Natural killer cell treated with Interleukin-12 subunit alpha and Interleukin-12 subunit beta and Interleukin-15 and Interleukin-18, amount 100 ng/mL, for 72 hours (primary cell): ENCODE measurements at places on chromosomes 13 and 19.

DNA sequence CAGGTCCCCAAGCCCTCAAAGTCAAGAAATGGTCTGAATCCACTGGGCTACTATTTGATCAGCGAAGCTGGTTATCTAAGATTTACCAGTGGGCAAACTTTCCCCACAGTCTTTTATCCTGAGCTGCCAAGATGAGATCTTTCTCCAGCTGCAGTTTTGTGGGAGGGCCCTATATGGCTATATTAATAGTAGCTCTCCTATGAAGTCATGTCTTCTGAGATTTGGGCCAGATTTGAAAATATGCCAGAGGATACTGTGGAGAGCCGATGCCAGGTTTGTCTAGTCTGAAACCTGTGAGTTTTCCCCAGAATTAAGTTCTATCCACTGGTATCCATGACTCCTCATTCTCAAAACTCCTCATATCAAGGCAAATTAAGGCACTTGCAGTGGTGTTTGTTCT, 173.2 kb downstream of the FLT1 start:
- DNase-seq: no peak

GRCh38 chr19:43656436-43656835, 13.5 kb downstream of the PLAUR start:
- no peak for DNase-seq

DNA sequence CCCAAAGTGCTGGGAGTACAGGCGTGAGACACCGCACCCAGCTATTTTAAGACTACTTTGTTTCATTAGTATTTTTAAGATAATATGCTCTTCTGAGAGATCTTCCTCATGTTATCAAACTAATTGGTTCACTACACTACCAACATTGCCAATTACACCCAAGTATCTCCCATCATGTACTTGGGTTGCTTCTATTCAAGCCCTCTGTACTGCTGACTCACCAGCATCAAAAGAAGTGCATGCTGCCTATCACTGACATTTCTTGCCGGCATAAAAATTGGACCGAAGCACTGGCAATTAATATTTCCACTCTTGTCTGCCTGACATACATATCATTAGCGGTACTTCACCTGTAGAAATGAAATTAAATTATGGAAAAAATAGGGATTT, 164.2 kb upstream of the NBEA start:
- no peak for DNase-seq

- no peak for DNase-seq
Measured at GRCh38 chr19:42370626-42371175, 19.4 kb downstream of the CNFN start.

DNA sequence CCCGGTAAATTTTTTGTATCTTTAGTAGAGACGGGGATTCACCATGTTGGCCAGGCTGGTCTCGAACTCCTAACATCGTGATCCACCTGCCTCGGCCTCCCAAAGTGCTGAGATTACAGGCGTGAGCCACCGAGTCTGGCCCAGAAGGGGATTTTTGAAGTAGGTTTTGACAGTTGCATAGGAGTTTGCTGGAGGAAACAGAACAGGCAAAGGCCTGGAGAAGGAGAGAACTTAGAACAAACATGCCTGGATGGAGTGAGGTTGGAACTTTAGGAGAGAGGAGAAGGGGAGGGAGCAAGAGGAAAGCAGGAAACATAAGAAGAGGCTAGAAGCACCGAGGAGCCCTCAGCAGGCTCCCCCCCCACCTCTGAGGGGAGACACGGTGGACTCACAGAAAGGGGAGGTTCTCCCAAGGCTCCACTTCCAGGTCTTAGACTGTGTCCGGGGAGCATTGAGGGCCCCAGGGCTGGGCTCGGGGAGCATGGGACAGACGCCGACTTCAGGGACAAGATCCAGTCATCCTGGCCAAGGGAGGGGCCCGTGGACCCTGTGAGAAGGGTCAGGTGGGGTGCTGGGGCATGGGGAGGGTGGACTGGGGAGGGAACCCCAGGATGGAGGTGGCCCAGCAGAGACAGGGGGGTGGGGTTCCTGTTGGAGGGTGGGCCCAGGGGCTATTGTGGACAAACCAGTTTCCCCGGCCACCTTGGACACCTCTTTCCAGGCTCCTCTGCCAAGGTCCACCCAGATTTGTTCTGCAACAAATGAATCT, 1.8 kb upstream of the FBN3 start:
- DNase-seq: no peak

DNA sequence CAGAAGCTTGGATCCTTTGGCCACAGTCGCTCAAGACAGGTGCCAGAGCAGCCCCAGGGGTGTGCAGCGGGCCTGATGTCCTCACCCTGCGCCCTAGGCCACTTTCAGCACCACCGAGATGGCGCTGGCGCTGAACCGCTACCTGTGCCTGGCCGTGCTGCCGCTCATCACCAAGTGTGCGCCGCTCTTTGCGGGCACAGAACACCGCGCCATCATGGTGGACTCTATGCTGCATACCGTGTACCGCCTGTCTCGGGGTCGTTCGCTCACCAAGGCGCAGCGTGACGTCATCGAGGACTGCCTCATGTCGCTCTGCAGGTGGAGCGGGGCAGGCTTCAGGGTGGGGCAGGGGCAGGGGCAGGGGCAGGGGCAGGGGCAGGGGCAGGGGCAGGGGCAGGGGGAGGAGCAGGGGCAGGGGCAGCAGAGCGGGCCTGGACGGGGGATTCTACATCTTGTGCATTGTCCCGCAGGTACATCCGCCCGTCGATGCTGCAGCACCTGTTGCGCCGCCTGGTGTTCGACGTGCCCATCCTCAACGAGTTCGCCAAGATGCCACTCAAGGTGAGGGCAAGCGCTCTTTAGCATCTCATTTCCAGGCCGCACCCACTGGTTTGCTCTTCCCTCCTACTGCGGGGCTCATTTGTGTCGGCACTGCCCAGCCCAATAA, 69.1 kb downstream of the RYR1 start:
- DNase-seq: no peak

GRCh38 chr13:94169454-94170144, 309.9 kb downstream of the DCT start:
- no peak for DNase-seq

DNA sequence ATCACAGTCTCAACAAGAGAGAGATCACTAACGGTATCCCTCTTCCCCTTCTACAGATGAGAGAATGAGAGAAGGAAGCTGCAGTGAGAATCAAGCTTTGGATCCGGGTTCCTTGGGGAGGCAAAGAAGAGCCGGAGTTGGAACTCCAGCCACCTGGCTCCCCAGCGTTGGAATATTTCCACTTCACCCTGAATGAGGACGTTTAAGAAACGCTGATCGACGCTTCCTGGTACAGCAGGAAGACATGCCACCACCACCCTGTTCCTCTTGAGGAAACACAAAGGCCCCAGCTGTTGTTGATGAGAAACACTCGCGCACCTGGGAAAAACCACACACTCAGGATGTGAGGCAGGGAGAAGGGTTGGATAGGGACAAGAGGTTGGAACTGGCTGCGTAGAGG, 11.3 kb upstream of the CACNG8 start:
- no peak for DNase-seq

DNA sequence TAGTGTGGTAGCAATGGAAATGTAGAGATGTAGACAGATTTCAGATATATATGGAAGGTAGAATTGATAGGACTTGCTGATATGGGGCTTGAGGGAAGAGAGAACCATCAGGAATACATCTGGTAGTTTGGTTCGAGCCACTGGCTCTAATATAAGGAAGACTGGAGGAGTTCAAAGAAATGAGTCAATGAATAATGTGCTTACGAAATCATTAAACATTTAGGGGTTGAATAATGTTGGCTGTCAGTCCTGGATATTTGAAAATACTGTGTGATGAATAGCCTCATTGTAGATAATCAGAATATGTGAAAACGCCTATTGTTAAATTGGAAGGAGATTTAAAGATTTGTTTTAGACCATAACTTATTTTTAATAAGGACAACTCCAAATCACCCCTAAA, 21.6 kb downstream of the SGCG start:
- DNase-seq: no peak

GRCh38 chr19:6271721-6272410, 7.9 kb downstream of the MLLT1 start:
- DNase-seq: no peak

GRCh38 chr19:49125025-49125731, 5.8 kb downstream of the PPFIA3 start:
- DNase-seq: no peak

DNA sequence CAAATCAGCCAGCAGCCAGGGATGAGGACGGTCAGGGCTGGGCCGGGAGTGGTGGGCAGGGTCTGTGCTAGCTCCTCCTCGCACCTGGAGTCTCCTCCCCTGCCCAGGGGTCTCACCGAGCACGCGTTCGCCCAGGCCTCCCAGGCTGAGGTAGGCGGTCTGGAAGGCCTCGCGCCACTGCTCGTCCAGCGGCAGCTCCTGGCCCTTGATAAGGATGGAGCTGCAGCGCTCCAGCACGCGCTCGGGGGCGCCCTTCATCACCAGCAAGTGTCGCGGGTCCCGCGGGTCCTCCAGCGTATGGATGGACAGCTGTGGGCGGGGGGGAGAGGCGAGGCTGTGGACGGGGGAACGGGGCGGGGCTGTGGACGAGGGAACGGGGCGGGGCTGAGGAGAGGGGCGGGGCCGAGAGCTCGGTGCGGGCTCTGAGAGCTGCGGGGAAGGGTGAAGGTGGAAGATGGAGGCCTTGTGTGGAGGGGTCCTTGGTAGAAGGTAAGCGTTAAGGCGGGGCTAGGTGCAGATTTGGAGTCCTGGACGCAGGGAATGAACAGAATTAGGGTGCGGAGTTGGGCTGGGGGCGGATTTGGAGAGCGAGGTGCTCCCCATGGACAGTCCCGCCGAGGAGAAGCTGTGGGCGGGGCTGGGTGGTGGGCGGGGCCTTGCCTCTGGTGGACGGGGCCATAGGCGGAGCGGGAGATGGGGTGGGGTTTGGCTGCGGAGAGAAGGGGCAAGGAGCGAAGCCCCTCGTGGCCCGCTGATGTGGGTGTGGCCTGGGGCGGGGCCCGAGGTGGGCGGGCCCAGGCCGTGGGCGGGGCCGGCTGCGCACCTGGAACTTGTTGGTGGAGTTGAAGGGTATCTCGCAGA, 5.7 kb downstream of the ATP4A start:
- DNase-seq: peak; percentile 71

DNA sequence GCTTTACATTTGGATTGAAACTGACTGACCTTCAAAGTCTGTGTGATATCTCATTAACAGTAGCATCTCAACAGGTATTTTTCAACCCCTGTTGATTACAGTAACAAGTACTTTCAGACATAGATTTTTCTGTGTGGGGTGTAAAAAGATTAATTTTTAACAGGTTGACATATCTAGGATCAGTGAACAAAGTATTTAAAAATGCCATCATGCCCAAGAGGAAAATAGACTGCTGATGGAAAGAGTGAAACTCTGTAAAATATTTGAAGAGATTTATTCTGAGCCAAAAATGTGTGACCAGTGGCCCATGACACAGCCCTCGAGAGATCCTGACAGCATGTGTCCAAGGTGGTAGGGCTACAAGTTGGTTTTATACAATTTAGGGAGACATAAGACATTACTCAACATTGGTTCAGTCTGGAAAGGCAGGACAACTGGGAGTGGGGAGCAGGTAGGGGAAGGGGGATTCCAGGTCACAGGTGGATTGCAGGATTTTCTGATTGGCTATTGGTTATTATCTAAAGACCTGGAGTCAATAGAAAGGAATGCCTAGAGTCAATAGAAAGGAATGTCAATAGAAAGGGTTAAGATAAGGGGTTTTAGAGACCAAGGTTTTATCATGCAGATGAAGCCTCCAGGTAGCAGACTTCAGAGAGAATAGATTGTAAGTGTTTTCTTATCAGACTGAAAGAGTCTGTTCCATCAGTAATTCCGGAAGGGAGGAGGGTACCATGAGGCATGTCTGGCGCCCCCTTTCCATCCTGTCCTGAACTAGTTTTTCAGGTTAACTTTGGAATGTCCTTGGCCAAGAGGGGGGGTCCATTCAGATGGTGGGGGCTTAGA, 29.1 kb downstream of the TNFRSF19 start:
- DNase-seq: no peak

- no peak for DNase-seq
Measured at GRCh38 chr19:55358493-55358892, 4.0 kb upstream of the COX6B2 start.

DNA sequence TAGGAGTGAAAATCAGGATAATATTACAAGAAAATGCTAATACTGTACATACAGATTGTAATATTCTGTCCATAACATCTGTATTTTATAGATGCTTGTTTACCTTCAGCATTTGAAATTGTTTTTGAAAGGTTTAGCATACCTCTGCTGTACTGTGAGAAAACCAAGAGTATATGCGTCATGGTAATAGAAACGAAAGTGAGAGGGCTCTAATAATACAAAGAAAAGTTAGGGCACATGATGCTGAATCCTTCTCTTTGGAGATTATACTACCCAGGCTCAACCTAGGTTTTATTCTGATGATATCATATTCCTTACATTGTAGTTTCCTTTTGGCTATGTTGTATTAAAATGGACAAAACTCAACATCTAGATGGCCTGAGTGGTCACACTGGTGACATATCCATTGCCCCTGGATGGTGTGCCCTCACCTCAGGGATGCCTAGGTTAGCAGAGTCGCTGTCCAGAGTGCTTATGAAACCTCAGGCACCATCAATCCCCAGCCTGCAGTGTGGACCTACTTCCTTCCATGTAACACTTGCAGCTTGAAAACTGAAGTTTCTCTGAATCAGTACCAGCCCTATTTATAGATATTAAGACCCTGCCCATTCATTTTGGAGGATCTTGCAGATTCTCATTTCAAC, 253.7 kb downstream of the KCTD12 start:
- DNase-seq: no peak

DNA sequence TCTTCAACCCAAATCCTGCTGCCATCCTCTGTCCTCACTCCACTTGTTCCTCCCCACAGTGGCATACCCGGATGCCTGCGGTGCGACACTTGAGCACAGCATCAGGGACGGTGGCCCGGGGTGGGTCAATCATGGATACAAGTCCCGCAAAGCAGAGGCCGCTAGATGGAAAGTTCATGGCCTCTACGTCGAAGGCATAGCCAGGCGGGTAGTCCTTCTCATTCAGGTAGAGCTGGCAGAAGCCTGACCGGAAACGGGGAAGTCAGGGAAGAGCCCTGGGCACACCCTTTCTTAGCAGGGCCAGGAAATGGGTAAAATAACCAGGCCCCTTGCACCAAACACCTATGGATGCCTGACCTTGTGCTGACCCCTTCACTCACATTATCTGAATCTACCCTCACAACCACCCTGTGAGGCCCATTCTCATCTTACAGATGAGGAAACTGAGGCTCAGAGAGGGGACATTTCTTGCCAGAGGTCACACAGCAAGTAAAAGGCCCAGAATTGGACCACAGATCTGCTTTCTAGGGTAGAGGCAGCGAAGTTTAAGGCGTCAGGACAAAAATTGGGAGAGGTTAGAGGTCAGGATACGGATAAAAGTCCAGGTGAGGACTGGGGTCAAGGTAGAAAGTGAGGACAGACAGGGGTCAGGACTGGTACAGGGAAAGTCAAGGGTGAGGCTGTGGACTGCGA, 6.5 kb downstream of the ATP4A start:
- DNase-seq: peak; percentile 16

DNA sequence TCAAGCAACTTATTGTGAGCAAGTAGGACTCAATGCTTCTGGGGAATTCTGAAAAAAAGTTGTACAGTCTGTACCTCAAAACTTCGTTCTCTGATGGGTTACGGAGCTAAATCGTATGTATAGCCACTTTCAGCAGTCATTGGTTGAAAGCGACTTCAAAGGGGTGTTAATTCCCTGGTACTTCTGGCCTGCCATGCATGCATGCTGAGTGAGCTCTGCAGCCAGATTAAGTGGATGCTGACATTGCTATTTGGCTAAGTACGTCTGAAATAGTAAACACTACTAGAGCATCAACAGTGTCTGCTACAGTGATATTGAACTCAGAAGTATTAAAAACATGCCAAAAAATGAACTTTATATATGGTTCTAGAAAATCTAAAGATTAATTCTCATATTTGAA, 1183.1 kb upstream of the PCDH20 start:
- no peak for DNase-seq

- DNase-seq: no peak
Measured at GRCh38 chr19:20102097-20102496, 24.3 kb downstream of the ZNF90 start.
